ENCODE measurements at places on chromosomes 11 and 22.

GRCh38 chr22:30305906-30306626 lies 16.8 kb upstream of the CASTOR1 start:
- no peak for DNase-seq

DNA sequence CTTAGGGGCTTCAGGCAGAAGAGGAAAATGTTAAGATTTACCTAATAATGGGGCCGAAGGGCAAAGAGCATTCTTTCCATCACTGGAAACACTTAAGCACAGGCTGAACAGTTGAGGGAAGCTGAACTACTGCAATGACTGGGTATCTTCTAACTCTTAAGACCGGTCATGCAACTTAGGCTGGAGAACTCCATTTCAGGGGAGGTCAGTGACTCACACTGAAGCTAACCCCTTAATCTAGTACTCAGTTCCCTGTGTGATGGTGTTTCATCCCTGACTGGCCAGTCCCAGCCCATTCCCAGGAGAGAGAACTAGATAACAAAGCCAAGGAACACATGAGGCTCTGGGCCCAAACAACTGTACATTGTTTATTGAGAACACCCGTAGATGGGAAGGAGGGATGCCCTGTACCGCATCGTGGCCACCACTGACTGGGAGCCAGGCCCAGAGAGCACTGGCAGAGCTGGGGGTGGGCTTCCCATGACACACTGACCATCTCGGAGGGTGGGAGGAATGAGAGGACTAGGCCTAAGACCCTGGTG lies 10.5 kb downstream of the RPL27A start:
- no peak for DNase-seq

GRCh38 chr11:12026331-12027211 lies 18.1 kb upstream of the DKK3 start:
- DNase-seq: no peak

DNA sequence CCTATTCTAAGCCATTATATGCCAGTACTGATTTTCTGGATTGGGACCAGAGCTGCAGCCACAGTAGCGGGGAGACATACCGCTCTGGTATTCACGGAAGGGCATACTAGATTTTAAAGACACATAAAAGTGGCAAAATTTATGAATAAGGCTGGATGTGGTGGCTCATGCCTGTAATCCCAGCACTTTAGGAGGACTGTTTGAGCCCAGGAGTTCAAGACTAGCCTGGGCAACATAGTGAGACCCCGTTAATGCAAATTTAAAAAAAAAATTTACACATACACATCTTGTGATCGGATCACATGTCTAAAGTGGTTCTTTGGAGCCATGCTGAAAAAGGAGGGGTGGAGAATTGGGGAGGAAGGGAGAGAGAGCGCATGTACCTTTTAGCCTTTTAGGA lies 9.0 kb downstream of the RPL27A start:
- no peak for DNase-seq

GRCh38 chr11:72100462-72100861 lies 2.6 kb downstream of the LAMTOR1 start:
- no peak for DNase-seq

- DNase-seq: no peak
These were observed 26.8 kb downstream of the PARVB start for GRCh38 chr22:44050766-44051355.

DNA sequence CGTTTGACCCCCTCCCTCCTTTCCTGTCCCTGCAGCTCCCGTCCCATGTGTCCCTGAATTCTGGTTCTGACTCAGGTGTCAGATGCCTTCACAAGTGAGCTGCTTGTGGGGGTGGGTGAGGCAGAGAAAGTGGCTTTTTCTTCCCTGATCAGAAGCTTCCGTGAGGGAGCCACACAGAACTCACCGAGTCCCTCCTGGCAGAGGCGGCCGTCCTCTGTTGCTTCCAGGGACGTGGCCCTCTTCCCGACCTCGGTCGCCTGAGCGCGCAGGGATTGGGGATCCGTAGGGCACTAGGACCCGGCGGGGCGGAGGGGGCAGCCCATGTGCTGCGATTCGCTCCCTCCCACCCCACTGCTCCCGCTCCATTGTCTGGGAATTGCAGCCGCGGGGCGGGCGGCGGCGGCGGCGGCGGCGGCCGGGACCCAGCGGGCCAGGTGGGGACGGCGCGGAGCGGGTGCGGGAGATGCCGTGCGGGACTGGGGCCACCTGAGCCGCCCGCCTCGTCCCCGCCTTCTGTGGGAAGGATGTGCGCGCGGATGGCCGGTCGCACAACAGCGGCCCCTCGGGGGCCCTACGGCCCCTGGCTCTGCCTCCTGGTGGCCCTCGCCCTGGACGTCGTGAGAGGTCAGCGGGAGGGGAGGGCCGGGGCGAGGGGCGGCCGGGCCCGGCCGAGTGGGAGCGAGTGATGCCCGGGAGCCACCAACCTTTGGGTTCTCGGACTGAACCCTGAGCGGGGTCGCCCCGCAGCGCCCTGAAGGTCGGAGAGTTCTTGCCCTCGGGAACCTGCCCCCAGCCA lies at the start of gene TMEM132A:
Gene TMEM132A (plus strand): TSS at position 351 of the 796 bp plus-strand sequence. CDS start 174 bp downstream, at position 525.
- no peak for DNase-seq

GRCh38 chr22:35551549-35552177 lies 11.0 kb downstream of the RASD2 start:
- no peak for DNase-seq

DNA sequence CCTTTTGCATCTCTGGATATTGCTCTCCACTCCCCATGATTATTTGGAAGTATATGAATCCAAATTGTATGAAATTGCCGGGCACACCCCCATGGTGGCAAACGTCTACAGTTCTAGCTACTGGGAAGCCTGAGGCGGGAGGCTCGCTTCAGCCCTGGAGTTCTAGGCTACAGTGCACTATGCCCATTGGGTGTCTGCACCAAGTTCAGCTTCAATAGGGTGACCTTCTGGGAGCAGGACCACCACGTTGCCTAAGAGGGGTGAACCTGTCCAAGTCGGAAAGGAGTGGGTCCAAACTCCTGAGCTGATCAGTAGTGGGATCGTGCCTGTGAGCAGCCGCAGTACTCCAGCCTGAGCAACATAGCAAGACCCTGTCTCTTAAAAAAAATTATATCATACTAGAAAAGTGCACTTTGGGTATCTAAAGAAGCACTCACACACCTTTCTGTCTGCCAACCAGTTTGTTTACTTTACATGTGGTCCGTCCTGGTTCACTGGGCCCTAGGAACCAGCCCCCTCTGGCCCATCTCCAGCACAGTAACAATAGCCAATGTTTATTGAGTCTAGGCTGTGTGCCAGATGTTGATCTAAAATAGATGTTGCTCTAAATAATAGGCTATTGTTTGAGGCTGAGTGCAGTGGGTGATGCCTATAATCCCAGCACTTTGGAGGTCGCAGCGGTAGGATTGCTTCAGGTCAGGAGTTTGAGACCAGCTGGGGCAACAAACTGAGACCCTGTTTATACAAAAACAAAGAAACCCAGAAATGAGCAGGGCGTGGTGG lies 16.4 kb upstream of the KAT5 start:
- DNase-seq: no peak

DNA sequence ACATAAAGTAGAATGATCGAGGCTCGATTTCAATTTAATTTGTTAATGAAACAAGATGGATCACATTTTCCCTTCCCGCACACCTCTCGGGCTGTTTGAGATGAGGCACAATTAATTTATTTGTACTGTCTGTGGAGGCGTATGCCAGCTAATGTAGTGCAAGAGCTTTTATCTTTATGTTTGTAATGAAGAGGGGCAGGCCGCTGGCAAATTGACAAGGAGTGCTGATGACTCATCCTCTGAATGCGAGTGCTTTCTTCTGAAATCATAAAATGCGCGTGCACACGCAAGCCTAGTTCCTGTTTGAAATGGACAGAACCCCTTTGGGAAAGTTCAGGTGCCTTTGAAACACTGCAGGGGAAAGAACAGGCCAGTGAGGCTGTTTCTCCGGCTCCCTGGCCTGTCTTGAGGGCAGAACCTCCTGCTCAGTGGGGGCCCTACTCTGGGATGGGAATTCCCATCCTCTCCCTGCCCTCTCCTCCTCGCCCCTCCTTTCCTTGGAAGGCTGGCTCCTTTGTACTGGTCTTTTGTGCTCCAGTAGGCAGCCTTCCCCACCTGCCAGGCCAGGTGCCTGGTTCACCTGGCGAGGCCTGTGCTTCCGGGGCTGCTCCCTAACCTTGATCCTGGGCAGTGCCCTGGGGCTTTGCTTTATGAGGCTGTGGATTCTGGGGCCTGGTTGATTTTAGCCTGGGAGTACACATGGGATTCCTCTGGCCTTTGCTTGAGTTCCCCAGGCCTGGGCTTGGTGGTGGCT lies 50.3 kb downstream of the TEAD1 start:
- no peak for DNase-seq

GRCh38 chr11:120773501-120774031 lies 250.3 kb upstream of the TBCEL start:
- no peak for DNase-seq

DNA sequence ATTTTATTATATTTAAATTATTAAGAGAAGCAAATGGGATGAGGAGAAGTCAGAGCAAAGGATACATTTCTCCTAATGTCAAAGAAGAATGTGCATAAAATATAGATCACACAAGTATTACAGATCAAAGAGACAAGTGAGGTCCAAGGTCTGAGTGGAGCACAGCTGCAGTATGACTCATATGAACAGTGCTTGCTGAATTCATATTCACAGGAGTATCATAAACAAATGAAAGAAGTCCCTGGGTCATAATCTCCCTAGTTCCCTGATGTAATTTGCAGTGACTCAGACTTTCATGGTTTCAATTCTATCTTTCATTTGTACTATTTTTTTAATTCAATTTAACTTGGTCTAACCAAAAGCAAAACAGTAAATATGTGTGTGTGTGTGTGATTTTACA lies 499.0 kb upstream of the CCDC179 start:
- DNase-seq: no peak

GRCh38 chr11:42003801-42004200 lies 544.3 kb upstream of the LRRC4C start:
- no peak for DNase-seq

Data from activated T-cell treated with anti-CD3 and anti-CD28 coated beads for 1 hour (primary cell).